H9 (cell line): ENCODE measurements at places on chromosomes 6 and 20. TPM values are rescaled to one million over a fixed set of nuclear protein-coding genes. Genes with fewer than 3 reads are reported as not detected.
A peak's percentile ranks its signal among the peaks of the same experiment; 100 is the strongest.

Gene MAS1
- 0.02 TPM in 2 replicates for total RNA-seq

Gene PKIB
- 44.7 and 46.5 TPM in 2 replicates for total RNA-seq

GRCh38 chr6:52385074-52385473 is 23.1 kb downstream of the PAQR8 start:
- no peak for DNase-seq

DNA sequence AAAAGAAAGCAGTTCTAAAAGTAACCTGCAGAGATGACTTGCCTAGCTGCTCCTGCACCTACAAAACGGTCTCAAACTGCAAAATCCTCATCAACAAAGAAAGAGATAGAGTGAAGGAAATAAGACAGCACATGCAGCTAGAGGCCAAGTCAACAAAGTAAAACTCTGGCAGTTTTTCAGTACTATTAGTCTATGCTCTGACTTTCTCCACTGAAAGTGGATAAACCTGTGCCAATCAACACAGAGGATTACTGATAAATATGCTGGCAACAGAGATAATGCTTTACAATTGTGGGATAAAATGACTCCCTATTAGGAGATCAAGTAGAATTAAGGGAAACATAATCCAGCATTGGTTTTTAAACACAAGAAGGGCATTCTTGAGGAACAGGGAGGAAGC is 13.4 kb downstream of the KIAA0319 start:
- DNase-seq: no peak

Gene MLN
- not detected in 2 replicates for total RNA-seq

GRCh38 chr20:10077886-10078285 is 43.1 kb downstream of the ANKEF1 start:
- DNase-seq: no peak

Gene FLRT3
- total RNA-seq: 2.1 TPM in 2 replicates

- DNase-seq: no peak
Observed at GRCh38 chr6:167020206-167020605, 21.0 kb downstream of the CEP43 start.

DNA sequence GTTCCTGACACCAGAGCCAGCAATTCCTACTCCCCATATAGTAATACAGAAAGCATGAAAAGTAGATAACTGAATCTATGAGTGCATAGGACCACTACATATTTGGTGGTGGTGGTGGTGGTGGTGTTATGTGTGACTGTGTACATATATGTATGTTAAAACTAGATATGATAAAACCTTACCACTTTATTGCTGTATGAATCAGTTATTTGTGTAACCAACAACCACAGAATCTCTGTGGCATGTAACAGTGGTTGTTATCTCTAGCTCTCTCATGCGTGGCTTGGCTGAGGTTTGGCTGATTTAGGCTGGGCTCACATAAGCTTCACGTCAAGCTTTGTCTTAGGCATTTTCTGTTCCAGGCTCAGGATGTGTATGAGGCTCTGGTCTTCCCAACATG is 55.7 kb downstream of the PLCB1 start:
- DNase-seq: no peak

- DNase-seq: no peak
Observed at GRCh38 chr6:111761783-111762312, 111.4 kb downstream of the FYN start.

GRCh38 chr6:46172176-46172575 is 1.4 kb upstream of the ENPP5 start:
- DNase-seq: no peak

DNA sequence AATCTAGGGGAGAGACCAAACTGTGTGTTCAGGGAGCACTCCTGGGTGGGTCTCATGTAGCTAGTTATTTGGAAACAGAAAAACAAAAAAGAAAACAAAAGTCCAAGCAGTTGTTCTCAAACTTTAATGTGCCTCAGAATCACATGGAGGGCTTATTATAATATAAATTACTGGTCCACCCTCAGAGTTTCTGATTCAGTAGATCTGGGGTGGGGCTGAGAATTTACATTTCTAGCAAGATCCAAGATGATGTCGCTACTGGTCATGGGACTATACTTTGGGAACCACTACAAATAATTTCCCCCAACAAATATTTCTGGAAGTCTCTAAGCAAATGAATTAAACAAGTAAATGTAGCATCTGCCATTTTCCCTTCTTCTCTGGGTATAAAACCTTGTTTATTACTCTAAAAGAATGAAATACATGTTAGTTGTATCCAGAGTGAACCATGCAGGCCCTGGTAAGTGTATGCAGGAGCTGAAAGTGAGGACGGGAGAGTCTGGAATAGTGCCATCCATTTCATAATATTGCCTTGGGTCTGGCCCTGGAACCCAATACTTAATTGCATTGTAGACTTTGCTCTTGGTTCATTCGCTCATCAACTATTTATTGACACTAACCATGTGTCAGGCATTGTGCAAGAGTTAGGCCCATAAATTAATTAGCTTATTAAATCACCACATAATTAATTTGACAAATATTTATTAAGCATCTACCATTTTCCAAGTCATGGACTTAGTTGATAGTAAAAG is 490.8 kb downstream of the EPM2A start:
- no peak for DNase-seq

DNA sequence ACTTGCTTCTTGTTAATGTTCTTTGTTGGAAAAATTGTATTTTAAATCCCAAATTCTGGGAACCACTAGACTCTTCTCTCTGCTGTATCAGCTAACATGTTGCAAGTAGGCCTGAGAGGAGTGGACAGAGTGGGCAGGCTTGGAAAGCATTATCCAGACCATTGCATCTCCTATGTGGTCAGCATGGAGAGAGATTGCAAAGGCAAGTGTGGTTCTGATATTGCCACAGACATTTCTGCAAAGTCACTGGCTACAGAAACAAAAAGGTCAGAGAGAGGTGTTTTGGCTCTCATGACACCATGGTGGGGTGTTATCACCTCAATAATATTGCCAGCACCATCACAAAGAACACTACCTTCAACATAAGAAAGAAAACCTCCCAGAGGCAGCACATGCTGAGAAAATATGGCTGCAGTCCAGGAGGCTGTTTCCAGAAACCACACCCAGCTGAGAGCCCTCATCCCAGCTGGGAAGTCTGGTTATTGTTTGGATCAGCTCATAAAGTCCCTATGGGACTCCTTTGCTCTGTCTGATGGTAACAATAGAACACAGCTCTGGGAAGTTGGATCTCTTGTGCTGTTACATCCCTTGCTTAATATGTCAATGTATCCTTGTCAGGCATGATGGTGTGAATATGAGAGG is 78.2 kb upstream of the TBX18 start:
- no peak for DNase-seq

DNA sequence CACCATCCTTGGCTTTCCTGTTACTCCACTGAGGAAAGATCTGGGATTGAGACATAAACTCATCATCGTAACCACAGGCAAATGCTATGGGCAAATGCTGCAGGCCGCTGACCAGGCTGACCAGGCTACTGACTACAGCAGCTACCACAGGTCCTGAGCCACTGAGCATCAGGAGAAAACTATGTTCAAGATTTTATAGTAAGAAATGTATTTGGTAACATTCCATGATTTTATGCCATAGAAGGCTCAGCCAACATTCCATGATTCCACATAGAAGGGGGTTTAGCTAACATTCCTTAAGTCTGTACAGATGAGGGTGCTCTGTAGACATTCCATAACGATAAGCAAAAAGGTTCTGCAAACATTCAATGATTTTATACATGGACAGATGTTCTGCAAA is 16.1 kb upstream of the B4GALT5 start:
- no peak for DNase-seq

Gene PRDM13
- 0.15 TPM in 1 of 2 replicates, not detected in the other for total RNA-seq

- no peak for DNase-seq
Observed at GRCh38 chr6:54097753-54098152, 13.5 kb upstream of the MLIP start.

DNA sequence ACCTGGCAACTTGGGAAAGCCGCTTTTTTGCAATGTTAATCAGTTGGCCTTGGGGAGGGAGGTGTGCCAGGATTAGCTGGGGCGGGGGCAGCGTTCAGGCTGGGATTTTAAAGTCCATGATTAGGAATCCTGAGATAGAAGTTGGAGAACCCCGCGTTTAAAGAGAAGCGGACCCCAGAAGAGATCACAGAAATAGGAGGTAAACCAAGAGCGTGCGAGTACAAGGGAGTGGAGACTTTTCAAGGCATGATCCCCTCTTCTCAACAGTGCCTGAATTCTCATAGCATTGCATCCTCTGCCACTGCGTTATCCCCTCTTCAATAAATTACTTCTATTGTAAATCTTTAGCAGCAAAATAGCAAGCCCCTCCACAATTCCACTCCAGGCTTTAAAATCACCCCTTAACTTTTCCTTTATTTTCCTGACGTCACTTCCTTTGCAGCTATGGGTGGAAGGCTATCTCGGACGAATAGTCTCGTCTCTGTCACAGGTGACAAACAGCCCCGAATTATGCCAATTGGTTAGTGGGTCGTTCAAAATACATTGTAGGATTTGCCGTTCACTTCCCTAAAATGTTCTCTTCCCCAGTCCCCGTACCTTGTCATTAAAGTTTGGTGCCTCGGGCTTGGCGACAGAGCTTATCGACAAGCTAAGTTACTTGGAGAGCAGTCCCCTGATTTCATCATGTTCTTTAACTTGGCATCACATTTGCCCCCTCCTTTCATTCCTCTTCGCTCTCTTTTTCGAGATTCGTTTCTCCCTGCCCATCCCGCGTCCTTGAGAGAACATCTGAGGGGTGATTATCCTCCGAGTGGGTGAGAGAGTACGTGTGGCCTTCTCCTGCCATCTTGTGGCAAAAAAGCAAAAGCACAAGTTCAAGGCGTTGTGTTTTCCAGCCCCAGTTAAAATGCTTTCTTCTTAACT is 17.1 kb downstream of the OR2B2 start:
- peak; percentile 69 for DNase-seq
